ENCODE measurements at places on chromosomes 12 and 14.

- DNase-seq, result no peak
Observed at GRCh38 chr12:129494766-129495165, 409.1 kb downstream of the TMEM132D start.

- no peak for DNase-seq
Observed at GRCh38 chr12:108589840-108590229, 8.0 kb downstream of the TMEM119 start.

DNA sequence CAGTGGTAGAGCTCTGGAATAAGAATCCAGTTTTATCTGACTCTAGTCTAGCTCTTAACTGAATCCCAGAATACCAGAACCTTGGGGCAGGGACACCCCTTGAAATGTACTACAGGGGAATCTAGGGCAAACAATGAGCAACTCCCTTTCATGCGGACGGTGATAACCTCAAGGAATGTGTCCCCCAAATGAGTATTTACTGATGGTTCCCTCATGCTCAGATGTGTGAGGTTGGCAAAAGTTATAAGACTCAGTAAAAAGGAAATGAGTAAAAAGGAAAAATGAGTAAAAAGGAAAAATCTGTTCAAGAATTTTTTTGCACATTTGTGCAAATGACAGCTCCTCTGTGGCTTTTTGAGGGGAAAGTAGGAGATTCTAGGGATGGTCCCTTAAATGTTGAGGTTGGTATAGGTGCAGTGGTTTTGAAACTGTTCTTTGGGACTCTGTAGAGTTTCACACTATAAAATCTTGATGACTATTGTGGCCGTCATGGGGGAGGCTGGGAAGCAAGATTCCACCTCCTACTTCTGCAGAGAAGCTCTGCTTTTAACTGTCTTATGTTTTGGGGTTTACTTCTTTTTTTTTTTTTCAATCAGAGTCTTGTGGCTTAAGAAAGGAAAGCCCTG, 58.6 kb downstream of the NRXN3 start:
- no peak for DNase-seq

DNA sequence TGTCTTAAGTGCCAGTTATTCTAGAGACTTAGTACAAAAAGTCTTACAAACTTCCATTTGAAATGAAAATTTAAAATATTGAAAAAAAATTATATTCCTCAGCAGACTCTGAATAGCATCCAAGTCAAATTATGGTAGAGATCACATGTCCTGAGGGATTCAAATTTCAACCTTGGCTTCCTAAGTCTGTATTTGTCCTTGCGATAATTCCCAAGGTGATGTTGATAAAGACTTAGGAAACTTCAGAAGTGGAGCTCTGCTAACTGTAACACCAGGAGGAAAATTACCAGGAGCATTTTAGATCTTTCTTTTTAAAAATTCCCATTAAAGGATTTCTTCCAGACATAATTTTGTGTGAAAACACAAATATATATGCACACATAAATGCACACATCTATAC, 178.3 kb downstream of the IPO8 start:
- no peak for DNase-seq
